ENCODE measurements at places on chromosomes 7 and 10.

GRCh38 chr7:2873146-2873545 is 29.0 kb upstream of the GNA12 start:
- no peak for DNase-seq

- DNase-seq = no peak
Measured at GRCh38 chr10:51251110-51251509, 176.8 kb downstream of the PRKG1 start.

GRCh38 chr10:122307669-122308416 is 36.7 kb downstream of the BTBD16 start:
- DNase-seq = no peak

DNA sequence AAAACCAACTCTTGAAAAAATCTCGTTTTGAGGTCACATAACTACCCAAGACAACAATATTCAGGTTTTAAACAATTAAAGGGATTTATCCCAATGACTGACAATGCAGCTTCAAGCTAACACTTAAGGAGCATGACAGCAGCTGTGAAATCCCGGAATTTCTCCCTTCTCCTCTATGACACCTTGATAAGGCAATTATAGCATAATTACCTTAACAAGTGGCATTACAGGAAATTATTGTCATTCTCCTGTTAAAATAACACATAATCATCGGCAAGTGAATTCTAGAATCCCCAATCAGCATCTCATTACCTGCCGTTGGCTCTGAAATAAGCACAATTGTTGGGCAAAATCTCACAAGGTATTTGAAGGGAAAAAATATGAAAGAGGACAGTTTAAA is 417.0 kb upstream of the PFKP start:
- DNase-seq = no peak

DNA sequence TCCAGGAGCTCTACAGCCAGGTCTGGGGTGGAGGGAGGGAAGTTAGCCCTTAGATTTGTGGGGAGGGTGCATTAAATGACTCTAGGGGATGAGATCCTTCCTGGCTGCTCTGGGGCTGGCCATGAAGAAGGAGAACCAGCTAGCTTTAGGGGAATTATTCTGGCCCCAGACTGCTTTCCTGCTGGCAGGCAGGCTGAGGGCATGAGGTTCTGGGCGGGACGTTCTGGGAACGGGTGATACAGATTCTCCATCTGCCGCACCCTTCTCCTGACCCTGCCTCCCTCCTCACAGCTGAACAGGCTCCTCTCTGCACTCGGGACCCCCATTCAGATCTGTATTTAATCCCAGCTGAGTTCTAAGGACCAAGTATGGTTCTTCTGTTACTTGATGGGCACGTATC is 23.9 kb downstream of the GOLGA7B start:
- DNase-seq = no peak

DNA sequence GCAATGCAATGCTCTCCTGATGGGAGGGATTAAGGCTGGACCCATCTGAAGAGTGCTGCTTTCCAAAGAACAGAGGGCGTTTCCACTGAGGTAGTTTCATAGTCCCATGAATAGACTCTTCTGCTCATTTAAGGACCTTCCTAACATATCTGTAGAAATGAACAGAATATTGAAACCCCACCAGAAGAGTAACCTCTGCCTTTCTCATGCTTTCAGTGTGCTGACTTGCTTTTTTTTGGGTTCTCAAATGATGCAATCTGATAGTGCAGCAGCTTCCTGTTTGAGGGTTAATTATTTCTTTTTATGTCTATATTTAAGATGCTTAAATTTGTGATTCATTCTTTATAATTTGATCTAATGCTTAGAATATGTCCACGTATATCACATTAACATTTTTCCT is 82.2 kb downstream of the GATA3 start:
- no peak for DNase-seq

DNA sequence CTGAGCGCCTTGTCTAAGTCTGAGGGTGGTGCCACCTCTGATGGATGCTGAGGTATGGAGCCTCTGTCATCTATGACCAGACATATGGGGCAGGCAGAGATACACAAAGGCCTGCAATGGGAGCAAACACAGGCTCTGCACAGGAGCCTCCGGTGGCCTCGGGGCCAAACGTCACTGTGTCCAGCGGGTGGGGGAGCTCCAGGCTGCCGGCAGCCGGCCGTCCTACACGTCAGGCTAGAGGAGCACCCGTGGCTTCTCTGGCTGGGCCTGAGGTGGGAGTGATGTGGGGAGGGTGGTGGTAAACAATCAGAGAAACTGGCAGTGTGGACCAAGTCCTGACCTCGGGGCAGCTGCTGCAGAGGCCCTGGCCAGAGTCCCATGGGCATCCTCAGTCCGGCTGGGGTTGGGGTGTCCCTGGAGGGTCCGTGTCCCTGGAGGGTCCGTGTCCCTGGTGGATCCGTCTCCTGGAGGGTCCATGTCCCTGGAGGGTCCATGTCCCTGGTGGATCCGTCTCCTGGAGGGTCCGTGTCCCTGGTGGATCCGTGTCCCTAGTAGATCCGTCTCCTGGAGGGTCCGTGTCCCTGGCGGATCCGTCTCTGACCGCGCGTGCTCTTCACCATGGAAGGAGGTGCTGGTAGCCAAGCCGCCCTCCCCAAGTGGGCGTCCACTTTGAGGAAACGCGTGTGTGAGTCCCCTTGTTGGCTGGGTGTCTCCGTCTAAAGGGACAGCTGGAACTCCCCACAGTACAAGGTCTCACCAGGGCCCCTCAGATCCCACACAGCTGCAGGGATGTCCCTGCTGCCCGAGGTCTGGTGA is 24.2 kb upstream of the FAM20C start:
- DNase-seq = no peak

DNA sequence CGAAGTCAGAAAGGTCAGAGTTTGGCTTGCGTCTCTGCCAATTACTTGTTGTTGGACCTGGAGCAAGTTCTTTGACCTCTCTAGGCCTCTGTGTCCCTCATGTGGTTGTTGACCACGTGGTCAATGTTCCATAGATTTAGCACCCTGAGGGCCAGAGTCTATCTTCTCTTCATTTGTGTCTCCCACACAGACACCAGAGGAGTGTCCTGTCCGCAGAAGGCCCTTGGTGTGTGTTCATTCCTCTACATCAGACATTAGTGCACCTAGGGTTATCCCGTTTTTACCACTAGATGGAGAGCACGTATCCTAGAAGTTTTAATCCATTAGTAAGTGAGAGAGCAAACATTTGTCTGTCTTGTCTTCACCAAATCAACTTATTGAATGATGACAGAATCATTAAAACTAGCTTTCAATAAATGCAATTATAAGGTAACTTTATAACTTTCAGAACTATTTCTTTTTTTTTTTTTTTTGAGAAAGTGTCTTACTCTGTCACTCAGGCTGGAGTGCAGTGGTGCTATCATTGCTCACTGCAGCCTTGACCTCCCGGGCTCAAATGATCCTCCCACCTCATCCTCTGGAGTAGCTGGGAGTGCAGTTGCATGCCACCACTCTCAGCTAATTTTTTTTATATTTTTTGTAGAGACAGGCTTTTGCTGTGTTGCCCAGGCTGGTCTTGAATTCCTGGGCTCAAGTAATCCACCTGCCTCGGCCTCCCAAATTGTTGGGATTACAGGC is 122.5 kb upstream of the ANKRD1 start:
- DNase-seq = no peak

GRCh38 chr10:113005380-113005779 is 55.3 kb downstream of the TCF7L2 start:
- no peak for DNase-seq

- DNase-seq = no peak
Measured at GRCh38 chr10:14598809-14599764, 175.6 kb downstream of the FAM107B start.

- DNase-seq = no peak
Measured at GRCh38 chr10:74771054-74771453, 55.3 kb upstream of the KAT6B start.

DNA sequence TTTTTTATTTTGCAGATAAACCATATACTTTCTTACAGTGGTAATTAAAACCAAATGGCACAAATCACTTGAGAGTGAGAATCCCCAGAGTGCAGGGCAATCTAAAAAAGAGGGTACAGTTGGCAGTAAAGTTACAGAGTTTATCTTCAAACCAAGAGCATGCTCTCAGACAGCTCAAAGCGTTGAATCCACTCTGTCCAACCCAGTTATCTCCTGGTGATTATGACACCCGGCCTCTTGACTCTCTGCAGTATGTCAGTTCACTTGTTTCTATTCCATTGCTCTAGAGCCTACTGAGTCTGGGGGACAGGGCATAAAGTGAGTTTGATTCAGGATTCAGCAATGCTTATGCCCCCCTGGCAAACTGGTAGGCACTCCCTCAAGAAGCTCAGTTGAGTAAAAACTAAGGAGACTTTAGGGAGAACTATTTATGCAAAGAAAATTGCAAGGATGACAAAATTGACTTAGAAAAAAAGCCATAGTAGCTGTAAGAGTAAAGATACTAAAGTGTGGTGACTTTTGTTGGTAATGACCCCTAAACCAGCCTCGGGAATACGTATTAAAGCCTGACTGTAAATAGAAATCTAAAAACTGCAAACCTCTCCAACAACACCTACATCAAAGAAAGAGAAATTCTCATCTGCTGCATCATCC is 55.5 kb downstream of the COL1A2 start:
- DNase-seq = no peak

- DNase-seq = no peak
Measured at GRCh38 chr7:17054836-17055235, 173.1 kb upstream of the AGR3 start.

GRCh38 chr7:66643395-66643794 is 14.7 kb downstream of the KCTD7 start:
- DNase-seq = no peak

DNA sequence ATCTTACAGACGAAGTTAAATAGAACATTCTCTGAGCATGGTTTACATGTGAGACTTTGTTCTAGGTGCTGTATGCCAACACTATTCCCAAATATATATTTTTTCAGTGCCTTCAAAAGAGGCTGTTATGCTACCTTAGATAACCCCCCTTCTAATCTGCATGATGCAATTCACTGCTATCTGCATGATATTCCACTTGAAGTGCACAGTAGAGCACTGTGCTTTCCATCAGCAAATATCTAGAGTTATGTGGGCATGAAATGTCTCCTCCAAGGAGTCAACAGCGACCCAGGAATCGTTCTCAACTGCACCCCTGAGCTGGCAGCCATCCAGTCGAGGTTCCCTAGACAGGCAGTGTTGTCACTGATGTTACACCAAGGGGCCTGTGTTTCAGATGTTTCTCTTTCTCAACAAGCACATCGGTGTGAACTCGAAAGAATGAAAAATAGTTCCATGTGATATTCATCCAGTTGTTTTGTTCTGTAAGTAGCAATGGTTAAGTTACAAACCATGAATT is 88.3 kb downstream of the PDE1C start:
- DNase-seq = no peak

GRCh38 chr10:85557706-85558105 is 808.9 kb downstream of the GRID1 start:
- DNase-seq = no peak

- DNase-seq = peak; percentile 12
Measured at GRCh38 chr7:99365318-99366141, 9.0 kb upstream of the ARPC1B start.

- no peak for DNase-seq
Measured at GRCh38 chr7:30815388-30815854, 44.2 kb downstream of the MINDY4 start.

GRCh38 chr10:109969760-109970346 is 37.9 kb upstream of the ADD3 start:
- DNase-seq = no peak

DNA sequence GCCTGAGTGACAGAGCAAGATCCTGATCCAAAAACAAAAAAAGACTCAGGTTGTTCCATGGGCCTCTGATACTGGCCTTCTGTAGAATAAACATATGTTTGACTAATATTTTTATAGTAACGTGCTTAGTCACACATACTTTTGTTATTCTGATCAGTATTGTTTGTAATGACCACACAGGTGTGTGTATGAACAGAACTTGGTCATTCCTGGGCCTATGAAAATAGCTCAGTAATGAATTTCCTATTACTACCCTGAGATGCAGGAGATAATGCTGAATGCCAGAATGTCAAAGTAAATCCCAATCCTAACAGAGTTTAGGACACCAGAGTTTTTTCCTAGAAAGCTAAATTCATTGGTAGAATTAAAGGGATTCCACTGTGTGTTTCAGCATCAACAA is 108.7 kb downstream of the DOCK4 start:
- no peak for DNase-seq

GRCh38 chr10:113177936-113178335 is 227.9 kb downstream of the TCF7L2 start:
- no peak for DNase-seq

GRCh38 chr7:64839910-64840309 is 45.7 kb downstream of the ZNF138 start:
- DNase-seq = no peak

DNA sequence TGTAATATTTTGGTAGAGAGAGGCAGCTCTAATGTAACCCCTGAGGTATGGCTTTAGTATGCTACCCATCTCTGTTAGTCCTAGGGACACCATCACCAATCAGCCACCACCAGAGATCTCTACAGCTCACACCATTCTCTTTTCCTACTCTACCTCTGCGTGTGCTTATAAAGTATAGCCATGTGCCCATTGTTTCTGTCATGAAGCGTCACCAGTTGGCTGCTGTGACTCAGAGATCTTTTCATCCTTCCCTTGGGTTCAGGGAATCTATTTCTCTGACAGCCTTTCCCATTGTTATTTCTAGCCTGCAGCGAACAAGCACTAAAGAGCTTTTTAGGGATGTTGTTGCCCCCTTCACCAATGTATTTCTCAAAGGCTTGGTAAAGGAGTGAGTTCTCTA is 103.3 kb downstream of the TPST1 start:
- no peak for DNase-seq

DNA sequence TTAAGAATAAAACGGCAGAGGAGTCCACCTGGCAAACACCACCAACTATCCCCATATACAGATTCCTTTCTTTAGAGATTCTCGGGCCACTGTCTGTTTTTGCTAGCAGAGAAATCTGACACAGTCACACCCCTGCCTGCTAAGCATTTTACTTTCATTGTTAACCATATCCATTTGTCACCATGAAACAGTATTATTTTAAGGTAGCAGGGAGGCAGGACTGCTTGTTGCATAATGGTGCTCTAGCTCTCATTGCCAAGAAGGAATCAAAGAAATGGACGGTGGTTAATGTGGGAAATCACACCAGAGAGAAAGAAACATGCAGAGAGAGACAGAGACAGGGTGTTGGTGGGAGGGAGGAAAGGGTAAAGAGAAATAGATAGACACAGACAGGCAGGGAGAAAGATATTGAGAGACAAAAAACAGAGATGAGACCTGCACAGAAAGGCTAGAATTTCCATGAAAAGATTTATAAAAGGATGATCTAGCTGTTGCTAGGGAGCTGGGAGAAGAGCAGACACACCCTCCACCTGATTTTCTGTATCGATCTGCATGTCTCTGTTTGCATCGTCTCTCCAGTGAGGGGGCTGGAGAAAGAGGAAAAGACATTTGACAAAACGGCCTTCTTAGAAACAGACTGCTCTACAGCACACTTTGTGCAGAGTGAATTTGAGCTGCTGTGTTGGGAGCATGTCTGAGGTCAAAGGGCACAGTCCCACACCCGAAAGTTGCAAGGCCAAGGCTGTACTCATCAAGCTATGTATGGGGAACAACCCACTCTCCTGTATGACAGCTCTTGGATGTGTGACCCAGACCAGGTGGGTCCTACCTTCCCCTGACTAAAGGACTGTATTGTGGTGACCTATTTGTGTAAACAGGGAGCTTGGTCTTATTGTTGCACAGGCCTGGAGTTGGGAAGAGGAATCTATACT is 303.1 kb downstream of the FZD1 start:
- no peak for DNase-seq

Data from NCI-H1930 (cell line).